ENCODE measurements at places on chromosomes 11 and 22.

DNA sequence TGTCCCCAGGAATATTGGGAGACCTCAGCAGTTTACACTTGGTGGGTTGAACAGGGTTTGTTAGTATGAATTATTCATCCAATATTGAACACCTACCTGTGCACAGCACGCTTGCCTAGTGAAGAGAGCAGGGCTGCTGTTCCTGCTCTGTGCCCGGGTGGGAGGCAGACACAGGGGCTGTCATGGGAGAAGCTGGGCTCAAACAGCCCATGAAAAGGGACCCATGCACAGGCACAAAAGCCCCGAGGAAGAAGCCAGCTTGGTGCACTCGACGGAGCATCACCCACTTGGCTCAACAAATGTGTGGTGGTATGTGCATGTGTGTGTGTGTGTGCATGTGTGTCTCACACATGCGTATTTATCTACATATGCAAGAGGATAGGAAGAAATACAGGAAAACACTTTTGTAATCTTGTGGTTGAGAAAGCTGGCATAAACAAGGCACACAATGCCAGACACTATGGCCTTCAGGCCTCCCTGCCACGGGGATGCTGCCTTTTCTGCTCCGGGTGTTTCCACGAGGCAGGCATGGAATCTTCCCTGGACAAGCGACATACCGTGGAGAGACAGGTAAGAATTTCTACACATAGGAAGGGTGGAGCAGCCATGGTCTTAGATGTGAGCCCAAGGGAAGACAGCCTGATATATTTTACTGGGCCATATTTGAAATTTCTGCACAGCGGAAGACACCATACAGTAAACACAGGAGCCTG, 5.0 kb upstream of the APOBEC3A start:
- DNase-seq: no peak

DNA sequence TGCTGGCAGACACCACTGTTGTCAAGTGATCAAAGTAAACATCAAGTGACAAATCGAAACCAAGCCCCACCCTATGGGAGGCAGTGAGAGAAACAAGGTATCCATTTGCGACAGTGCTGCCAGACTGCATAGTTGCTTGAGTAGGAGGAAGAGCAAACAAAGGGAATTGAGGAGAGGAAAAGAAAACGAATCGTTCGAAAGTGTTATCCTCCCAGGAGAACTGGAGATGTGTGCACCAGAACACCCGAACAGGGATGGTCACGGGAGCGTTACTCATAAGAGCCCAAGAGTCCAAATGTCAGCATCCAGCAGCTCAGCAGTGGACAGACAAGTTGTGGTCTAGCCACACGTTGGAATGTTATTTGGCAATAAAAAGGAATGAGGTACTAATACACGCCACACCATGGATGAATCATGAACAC, 58.4 kb upstream of the NUP50 start:
- no peak for DNase-seq

- DNase-seq: no peak
Measured at GRCh38 chr11:74932797-74933196, 16.1 kb downstream of the XRRA1 start.

GRCh38 chr22:43272301-43272700, 70.9 kb downstream of the SCUBE1 start:
- DNase-seq: no peak

DNA sequence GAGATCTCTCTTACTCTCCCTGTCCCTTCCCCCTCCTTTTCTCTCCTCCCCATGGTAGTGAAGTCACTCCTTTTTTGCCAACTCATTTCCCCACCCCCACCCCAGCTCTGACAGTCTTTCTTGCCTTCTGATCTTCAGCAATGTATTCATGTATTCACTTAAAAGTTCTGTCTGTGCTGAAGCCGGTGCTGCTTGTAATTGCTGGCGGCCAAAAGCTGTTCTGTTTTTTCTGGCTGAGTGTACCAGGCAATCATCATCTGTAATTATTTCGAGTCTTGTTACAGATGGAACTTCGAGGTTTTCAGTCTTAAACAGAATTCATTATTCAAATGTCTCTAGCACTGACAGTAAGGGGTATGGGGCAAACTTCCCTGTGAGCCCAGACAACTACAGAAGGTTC, 99.5 kb downstream of the SPATA19 start:
- no peak for DNase-seq
